ENCODE measurements at places on chromosomes 6 and 20.
A peak's percentile ranks its signal among the peaks of the same experiment; 100 is the strongest.

GRCh38 chr6:11654876-11655275 lies 117.3 kb downstream of the TMEM170B start:
- no peak for DNase-seq

DNA sequence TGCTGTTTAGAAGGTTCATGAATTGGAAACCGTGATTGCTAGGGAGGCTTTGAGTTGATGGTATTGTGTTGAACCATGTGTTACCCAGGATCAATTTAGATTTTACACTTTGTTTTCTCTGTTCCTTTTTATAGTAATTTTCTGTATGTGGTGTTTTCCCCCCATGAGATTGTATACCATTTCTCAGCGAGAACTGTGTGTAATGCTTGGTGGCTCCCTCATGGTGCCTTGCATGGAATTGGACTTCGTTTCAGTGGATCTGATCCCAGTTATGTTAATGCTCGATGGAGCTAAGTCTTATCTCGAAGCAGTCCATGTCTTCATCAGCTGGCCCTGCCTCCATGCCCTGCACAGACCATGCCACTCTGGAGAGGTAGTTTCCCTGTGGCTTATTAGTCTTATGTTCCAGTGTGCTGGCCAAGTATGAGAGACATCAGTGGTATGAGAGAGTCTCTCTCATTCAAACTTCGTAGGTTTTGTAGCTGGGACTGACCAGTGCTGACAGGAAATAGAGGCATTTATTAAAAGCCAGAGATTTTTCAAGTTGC lies 18.7 kb downstream of the PTPN1 start:
- DNase-seq = no peak

GRCh38 chr6:72863131-72863530 lies 241.3 kb downstream of the KCNQ5 start:
- no peak for DNase-seq

GRCh38 chr6:152135755-152136448 lies 328.4 kb downstream of the ESR1 start:
- DNase-seq = no peak

- no peak for DNase-seq
These were observed 125.9 kb downstream of the FYN start for GRCh38 chr6:111747396-111747795.

DNA sequence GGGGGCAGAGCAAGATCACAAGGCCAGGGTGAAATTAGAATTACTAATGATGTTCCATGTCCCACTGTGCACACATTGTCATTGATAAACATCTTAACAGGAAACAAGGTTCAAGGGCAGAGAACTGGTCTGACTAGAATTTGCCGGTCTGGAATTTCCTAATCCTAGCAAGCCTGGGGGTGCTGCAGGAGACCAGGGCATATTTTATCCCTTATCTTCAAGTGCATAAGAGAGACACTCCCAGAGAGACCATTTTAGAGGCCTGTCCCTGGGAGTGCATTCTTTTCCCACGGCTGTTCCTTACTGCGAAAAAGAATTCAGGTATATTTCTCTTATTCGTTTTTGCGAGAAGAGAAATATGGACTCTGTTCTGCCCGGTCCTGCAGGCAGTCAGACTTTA lies 41.5 kb downstream of the CD83 start:
- peak; percentile 20 for DNase-seq

GRCh38 chr20:46951405-46951804 lies 56.8 kb downstream of the EYA2 start:
- no peak for DNase-seq

GRCh38 chr6:111207141-111207858 lies 120.0 kb downstream of the SLC16A10 start:
- DNase-seq = no peak

GRCh38 chr6:30152016-30152673 lies 8.9 kb downstream of the TRIM10 start:
- no peak for DNase-seq

DNA sequence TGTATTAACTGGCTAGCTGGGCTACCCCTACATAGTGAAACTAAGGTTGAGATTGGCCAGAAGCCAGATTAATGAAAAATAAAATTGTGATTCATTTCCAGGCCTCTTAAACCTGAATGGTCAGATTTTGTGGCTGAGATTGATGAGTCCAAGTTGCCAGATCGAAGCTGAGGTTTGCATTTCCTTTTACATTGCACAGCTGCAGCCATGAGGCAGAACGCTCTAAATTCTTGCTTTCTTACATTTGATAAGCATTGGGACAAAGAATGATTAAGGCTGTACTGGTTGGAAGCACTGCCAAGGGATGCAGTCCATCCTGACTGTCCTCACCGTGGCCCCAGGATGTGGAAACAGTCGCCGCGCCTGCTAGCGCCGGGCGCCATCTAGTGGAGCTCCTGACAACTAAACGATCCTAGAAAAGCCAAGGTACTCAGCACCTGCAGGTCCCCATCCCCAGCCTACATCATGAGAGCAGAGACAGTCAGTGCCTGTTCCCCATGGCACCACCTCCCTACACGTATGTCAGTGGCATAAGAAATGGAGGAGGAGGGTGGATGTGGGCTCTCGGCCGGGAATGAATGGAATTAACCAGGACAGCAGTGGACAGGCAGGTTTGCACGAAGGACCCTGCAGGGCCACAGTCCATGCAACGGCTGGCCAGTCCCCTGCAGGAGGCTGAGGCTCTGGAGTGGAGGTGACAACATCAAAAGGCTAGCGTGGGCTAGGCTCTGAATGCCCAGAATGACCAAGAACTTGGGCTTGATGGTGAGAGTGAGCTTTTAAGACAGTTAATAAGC lies 19.0 kb downstream of the PXDC1 start:
- DNase-seq = no peak

DNA sequence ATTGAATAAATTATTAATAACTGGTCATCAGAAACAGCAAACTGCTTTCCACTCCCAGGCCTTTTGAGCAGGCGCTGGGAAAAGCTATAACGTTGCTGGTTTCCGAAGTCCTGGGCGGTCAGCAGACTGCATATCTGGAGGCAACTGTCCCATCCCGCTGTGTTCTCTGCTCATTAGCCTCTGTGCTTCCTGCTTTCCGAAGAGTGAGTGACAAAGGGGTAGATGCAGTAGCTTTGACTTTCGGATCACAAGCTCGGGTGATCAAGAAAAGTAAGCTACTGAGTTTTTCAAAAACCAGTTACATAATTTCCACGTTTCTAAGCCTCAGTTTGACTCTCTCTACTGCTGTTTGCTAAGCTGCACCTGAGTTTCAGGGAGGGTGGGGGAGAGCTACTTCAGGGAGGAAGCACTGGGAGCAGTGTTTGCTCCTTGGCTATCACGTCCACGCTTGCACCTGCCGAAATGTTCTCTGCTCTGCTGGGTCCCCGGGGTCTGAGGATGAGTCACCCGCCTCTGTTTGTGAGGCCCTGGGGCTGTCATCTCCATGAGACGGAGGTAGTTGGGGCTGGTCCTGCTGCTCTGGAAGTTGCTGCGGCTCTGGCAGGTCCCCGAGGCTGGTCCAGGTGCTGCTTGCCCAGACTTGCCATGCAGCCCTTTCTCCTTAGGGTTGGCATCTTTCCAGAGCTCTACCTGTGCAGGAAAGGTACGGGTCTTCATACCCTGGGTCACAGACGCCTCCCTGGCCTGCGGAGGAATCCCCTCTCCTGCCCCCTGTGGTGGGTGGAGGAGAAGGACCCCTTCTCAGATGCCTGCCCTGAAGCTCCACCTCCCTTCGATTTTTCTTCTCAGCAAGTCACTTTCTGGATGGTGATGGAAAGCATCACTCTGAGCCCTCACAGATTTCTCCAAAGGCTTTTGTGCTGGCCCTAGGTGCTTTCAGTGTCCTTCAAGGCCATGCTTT lies 220.0 kb downstream of the QKI start:
- DNase-seq = no peak

DNA sequence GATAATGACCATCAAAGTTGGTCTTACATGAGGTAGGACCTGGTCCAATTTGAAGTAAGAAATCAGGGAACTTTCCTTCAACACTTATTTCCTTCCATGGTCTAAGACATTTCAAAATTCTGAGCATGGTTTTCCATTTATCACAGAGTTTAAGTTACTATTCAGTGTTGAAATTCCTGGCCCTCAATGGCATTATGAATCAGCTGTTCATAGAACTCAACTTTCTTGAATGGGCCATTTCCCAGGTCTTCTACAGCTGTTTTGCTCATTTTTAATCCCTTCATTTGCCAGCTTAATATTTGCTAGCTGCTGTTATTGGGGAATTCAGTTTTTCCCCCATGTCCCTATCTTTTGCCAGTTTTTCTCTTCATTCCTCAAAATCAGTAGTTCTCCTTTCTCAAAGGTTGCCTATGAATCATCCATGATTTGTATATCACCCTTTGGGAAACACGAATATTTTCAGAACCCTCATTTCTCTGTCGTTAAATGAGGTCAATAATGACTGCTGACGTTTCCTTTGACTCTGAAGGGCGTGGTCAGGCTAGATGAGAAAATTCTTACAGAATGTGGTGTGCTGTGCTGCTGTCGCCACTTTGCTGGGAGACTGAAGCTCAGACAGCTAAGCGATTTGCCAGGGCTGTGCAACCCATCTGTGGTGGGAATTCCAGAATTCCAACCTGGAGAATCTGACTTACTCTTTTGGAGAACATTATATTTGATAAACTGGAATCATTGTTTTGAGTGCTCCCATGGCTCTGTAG lies 216.5 kb upstream of the FLRT3 start:
- no peak for DNase-seq
